ENCODE measurements at places on chromosomes 11 and 22. TPM values are rescaled to one million over a fixed set of nuclear protein-coding genes. Genes with fewer than 3 reads are reported as not detected.

GRCh38 chr11:105449100-105449734 is 160.7 kb upstream of the GRIA4 start:
- ATAC-seq, result no peak

DNA sequence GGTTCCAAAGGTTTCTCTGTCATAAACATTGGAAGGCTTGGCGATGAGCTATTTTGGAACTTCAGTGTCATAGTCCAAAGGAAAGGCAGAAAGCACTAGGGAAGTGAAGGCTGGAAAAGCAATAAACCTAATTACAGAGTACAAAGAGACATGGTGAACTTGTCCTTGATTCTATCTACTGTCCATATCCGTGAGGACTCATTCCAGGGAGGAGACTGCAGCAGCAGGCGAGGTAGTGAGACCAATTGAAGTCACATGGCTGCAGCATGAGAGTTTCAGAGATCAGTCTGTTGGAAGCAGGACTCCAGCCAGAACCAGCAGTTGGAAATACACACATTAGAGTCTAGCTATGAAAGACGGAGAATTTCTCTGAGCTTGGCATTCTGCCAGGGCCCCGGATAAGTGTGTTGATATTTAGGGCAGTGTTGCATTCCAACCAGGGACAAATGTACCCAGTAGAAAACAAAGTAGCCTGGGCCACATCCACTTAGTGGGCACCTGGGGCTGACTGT is 54.1 kb upstream of the ARHGAP42 start:
- ATAC-seq, result peak; percentile 65

GRCh38 chr22:50190182-50190940 is 4.6 kb downstream of the TRABD start:
- ATAC-seq, result peak; percentile 68

Gene SCGB1D2
- not detected for total RNA-seq

GRCh38 chr11:10322830-10323792 is 18.2 kb downstream of the ADM start:
- ATAC-seq, result peak; percentile 58

Gene EIF3M
- total RNA-seq, result 392 TPM

DNA sequence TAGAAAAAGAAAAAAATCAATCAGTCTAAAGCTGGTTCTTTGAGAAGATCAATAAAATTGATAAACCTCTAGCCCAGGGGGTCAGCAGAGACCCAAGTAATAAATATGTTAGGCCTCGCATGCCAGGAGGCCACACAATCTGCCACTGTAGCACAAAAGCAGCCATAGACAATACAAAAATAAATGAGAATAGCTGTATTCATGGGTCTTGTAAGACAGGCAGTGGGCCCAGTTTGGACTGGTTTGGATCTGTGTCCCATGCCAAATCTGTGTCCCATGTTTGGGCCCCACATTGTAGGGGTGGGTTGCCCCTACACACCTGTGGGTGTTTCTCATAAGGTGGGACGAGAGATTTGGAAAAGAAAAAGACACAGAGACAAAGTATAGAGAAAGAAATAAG is 6.6 kb upstream of the PLAAT4 start:
- ATAC-seq, result no peak

GRCh38 chr22:24200619-24201212 is 19.4 kb downstream of the SUSD2 start:
- no peak for ATAC-seq

Gene VSIG10L2
- not detected for total RNA-seq

DNA sequence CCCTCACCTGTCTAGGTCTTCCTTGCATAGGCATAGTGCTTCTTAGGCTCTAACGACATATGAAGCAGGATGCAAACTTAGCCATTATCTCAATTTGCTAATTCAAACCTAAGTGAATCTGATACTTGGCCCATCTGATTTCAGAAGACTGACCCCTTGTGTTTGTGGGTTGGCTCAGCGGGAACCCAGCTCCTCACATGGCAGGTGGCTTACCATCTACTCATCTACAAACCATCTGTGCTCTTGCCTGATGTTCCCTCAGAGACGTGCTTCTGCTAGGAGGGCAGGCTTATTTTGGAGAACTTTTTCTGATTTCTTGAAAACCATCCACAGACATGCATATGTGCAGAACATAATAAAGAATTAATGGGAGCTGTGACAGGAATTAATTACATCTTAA is 15.2 kb downstream of the ELMOD1 start:
- ATAC-seq, result no peak

Gene OR51I1
- total RNA-seq, result not detected

Gene GPR83
- 0.35 TPM for total RNA-seq

DNA sequence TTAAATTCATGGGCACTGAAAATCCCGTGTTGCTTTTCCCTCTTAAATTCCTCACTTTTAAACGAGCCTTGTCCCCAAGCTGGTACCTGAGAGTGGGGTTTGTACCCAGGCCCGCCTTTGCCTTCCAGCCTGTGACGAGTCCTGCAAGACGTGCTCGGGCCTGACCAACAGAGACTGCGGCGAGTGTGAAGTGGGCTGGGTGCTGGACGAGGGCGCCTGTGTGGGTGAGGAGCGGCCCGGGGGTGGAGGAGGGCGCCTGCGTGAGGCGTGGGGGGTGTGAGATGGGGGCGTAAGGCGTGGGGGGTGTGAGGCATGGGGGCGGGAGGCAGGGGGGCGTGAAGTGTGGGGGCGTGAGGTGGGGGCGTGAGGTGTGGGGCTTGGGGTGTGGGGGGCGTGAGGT is 4.0 kb downstream of the CRELD2 start:
- ATAC-seq, result no peak

Gene ZNF195
- total RNA-seq, result 8.7 TPM

GRCh38 chr11:80944758-80945157 is 1503.9 kb upstream of the TENM4 start:
- no peak for ATAC-seq

DNA sequence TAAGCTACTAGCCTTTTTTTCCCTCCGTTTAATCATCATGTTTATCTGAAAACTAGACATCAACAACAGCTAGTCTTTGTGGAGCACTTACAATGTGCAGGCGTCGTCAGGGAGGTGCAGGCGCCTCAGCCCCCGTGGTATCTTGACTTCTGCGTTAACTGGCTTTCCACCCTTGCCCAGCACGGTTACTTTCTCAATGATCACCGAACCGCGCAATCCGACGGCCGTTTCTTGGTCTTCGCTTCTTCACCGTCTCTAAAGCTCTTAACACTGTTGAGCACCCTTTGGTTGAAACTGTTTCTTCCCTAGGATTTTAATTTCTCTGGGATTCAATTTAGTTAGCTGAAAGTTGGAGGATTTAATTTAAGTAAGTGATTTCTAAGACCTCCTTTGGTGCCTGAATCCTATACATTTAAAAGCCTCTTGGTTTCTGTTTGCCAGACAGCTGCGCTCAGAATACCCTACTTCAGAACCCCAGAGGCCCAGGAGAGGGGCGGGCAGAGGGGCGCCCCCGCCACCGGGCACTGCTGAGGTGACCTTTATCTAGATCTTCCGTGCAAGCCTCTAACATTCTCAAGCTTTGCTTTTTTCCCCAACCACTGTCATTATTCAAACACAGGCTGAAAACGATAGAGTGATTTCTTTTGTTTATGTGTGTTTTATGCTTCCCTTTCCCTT is 18.0 kb upstream of the TMEM218 start:
- no peak for ATAC-seq
